A549 treated with AZD2906 at 1 μM for 4 hours (cell line): ENCODE measurements at places on chromosomes 16 and 17. TPM values are rescaled to one million over a fixed set of nuclear protein-coding genes. Genes with fewer than 3 reads are reported as not detected.

SCGB1C2 gene
- total RNA-seq: not detected in 5 replicates

UBFD1 gene
- total RNA-seq: 41.8 to 52.1 TPM (median 47.4 TPM) in 5 replicates

NPIPA5 gene
- total RNA-seq: 0.81 to 4.5 TPM (median 1.2 TPM) in 5 replicates

TBX6 gene
- total RNA-seq: 0.14 to 0.31 TPM (median 0.30 TPM) in 5 replicates

HOXB7 gene
- total RNA-seq: 29.4 to 32.5 TPM (median 32.2 TPM) in 5 replicates

SYT17 gene
- total RNA-seq: 10.1 to 12.1 TPM (median 11.8 TPM) in 5 replicates

EVI2A gene
- not detected in 5 replicates for total RNA-seq

TMEM235 gene
- total RNA-seq: not detected in 5 replicates

SLC6A2 gene
- total RNA-seq: 0.03 to 0.09 TPM (median 0.06 TPM) in 5 replicates

CCT6B gene
- 1.1 to 2.0 TPM (median 1.9 TPM) in 5 replicates for total RNA-seq

HS3ST2 gene
- not detected in 5 replicates for total RNA-seq

ABCC6 gene
- total RNA-seq: 0.72 to 1.4 TPM (median 0.80 TPM) in 5 replicates

KRTAP4-8 gene
- not detected in 5 replicates for total RNA-seq

ATP2C2 gene
- total RNA-seq: 0.08 to 0.22 TPM (median 0.15 TPM) in 5 replicates

NPIPB9 gene
- total RNA-seq: 1.1 to 1.7 TPM (median 1.4 TPM) in 5 replicates

SLFN13 gene
- 3.2 to 4.9 TPM (median 3.7 TPM) in 5 replicates for total RNA-seq

SRL gene
- total RNA-seq: 0.03 to 0.08 TPM (median 0.06 TPM) in 5 replicates

ATMIN gene
- total RNA-seq: 28.2 to 31.8 TPM (median 30.5 TPM) in 5 replicates

MT4 gene
- not detected in 5 replicates for total RNA-seq

NTN1 gene
- total RNA-seq: 0.46 to 0.85 TPM (median 0.58 TPM) in 5 replicates

CCDC200 gene
- total RNA-seq: not detected in 5 replicates

EMP2 gene
- total RNA-seq: 30.9 to 49.8 TPM (median 42.5 TPM) in 5 replicates

C17orf100 gene
- 1.8 to 3.2 TPM (median 2.7 TPM) in 5 replicates for total RNA-seq

FBRS gene
- 28.4 to 43.5 TPM (median 42.0 TPM) in 5 replicates for total RNA-seq

TNFRSF17 gene
- total RNA-seq: not detected in 5 replicates

NOXO1 gene
- total RNA-seq: 0.08 to 0.31 TPM (median 0.28 TPM) in 5 replicates
